ENCODE measurements at places on chromosomes 7 and 10. TPM values are rescaled to one million over a fixed set of nuclear protein-coding genes. Genes with fewer than 3 reads are reported as not detected.

The UNCX gene
- not detected for total RNA-seq

The CYP26C1 gene
- total RNA-seq: 0.31 TPM

The LDB3 gene
- total RNA-seq: 0.36 TPM

The HABP2 gene
- total RNA-seq: not detected

The ZC3HAV1 gene
- 50.7 TPM for total RNA-seq

The EPDR1 gene
- 11.7 TPM for total RNA-seq

The PTTG1IP2 gene
- total RNA-seq: not detected

The SPDYE6 gene
- not detected for total RNA-seq

The LIPF gene
- total RNA-seq: not detected

The GIMAP6 gene
- 47.7 TPM for total RNA-seq

The EMX2 gene
- not detected for total RNA-seq

- no peak for DNase-seq
These were observed 214.9 kb upstream of the TCF7L2 start for GRCh38 chr10:112735041-112735695.

GRCh38 chr10:88253128-88253527, 330.0 kb downstream of the RNLS start:
- DNase-seq: no peak

GRCh38 chr10:73058057-73058591, 38.5 kb downstream of the P4HA1 start:
- DNase-seq: no peak

DNA sequence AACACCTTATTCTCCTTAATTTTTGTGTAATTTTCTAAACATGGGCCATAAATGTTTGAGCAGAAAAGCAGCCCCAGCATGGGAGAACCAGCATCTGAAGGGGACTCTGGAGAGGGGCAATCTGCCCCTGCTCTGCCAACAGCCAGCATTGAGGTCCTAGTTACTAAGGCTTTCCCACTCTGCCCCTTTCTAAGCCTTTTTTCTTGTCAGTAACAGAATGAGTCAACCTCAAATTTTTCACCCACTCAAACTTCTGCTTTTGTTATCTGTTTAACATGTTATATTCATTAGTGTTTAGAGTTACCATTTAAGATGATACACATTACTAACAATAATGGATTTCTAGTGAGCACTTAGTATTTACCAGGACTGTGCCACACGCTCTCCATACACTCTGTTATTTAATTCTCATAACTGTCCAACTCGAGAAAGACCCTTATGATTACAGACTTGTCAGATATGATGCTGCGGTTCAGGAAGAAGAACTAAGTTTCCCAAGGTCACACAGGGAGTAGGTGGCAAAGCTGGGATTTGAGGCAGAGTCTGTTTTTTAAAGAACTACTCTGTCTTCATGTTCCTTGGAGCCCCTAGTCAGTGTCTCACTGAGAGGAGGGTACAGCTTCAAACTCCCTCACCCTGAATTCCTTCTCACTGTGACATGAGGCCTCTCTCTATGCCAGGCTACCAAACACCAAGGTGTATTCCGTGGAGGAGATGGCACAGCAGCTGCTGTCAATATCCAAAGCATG, 19.9 kb upstream of the GPAM start:
- no peak for DNase-seq

DNA sequence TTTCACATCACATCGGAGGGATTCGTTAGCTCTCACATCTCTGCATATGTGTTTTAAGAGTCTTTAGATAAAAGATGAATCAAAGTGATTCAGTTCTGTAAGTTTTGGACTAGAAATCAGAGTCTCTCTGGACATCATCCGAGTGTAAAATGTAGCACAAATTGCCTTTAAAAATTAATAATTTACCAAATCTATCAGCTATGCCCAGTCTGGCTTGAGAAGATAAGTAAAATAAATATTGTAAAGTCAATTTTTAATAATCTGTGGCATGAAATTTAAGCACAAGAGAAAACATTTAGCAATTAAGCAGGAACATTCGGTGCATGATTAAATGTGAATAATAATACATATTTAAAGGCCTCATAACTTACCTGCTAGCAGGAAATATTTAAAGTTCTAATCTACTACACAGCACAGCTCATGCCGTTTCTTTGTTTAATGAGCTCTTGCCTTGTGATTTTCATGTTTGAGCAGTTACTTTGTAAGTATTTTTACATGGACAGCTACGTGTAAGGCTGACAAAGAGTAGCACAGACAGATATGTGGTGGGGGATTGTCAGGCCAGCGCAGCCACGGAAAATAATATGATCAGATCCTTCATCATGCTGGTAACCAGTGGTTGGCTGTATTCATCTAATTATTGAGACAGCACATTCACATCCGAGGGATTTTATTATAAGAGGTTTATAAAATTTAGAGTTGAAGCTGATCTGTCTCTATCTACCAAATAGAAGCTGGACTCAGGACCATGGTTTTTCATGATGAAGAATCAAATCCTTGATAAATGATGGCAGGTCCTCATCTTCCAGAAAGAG, 317.3 kb downstream of the ADARB2 start:
- DNase-seq: no peak

- no peak for DNase-seq
These were observed 6.9 kb downstream of the TMEM60 start for GRCh38 chr7:77791336-77791735.

GRCh38 chr7:136131304-136131630, 154.1 kb upstream of the MTPN start:
- DNase-seq: no peak

GRCh38 chr10:22713853-22714478, 412 bp downstream of the PIP4K2A start:
- DNase-seq: peak; percentile 30

DNA sequence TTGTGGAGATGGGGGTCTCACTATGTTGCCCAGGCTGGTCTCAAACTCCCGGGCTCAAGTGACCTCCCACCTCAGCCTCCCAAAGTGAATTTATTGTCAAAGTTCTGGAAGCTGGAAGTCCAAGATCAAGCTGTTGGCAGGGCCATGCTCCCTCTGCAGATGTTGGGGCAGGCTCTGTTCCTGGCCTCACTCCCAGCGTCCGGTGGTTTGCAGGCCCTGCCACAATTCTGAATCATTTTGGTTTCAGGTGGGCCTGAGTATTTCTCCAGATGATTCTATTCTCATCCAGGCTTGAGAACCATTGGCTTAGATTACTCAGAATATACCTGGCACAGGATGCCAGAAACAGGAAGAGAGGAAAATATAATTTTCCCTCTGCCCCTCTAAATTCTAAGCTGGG, 737.4 kb downstream of the TNS3 start:
- no peak for DNase-seq

DNA sequence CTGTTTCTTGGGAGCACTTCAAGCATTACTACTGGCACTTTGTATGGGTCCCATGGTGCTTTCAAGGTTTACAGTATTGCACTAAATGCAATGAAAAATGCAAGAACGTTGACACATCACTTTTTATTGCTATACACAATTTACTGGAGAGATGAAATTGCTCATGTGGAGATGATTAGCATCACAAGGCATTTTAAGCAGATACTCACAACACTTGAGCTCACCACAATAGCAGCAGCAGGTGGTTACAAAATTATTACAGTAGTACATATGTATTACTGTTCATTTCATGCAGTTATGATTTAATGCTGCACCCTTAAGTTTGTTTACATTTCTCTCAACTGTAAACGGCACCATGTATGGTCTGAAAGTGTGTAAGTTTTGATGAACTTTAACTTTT, 537.7 kb downstream of the GRM8 start:
- no peak for DNase-seq

DNA sequence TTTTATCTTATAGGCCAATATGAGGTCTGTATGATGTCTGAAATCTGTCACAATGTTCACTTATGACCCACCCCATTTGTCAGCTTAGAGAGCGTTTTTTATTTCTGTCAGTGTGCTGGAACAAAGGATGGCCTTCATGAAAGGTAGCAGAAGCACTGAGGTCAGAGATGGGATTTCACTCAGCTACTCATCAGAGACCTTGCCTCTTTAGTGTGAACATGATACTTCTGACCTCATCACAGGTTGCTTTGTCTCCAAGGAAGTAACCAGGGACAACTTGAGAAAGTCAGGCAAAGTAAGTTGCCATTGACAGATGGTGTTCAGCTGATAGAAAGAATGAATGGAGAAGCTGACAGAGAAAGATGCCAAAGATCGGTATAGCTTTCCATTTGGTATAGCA, 16.3 kb downstream of the YAE1 start:
- DNase-seq: no peak

DNA sequence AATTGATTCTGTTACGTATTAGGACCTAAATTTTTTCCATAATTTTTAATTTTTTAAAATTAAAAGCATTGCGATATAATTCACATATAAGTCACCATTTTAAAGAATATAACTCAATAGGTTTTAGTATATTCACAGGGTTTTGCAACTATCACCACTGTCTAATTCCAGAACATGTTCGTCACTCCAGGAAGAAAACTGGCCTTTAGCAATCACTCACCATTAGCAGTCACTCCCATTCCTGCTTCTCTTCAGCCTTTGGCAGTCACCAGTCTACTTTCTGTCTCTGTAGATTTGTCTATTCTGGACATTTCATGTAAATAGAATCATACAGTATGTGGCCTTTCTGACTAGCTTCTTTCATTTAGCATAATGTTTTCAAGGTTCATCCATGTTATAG, 176.5 kb downstream of the EXOC4 start:
- DNase-seq: no peak

DNA sequence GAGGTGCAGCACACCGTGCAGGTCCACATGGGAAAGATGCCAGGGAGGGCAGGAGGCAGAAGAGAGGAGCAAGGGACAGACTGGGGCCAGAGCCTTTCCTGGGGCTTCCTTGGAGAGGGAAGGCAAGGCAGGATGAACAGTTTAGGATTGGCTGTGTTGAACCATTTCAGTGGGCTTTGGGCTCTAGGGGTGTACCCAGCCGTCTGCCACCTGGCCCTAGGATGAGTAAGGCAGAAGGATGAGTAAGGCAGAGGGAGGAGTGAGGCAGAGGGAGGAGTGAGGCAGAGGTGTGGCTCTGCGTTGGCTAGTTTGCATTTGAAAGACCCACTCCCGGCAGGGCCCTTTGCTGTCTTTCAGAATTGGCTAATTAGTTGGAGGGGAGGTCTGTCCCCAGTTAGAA, 31.5 kb upstream of the PRF1 start:
- no peak for DNase-seq

DNA sequence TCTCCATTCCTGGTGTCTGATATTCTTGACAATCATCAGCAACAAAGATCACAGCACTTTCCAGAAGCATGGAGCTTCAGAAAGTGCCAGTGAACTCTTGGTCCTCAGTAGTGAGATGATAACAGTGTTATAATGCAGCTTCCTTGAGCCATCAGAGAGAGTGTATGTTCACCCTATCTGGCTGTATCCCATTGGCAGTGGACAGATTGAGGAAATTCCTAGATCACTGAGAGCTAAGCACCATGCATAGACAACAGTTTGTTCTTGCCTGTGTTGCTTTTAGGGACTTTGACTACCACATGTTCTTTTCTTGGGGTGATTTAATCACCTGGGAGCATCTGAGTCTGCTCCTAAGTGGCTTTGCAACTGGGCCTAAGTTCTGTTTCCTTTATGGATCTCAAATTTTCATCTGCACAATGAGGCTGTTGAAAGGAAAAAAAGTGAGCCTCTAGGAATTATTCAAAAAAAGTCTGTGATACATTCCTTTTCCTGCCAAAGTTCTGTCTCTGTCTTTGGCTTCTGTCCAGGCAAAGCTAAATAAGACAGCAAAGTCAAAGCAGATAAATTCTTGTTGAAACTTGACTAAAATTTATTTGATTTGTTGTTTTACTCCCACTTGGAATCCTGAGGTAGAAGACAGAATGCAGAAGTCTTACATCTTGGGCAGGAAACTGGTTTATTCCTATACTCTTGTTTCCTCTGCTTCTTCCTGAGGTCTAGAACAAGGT, 14.5 kb upstream of the ZNF282 start:
- no peak for DNase-seq

- no peak for DNase-seq
These were observed 561.8 kb downstream of the ATRNL1 start for GRCh38 chr10:115654961-115655360.

DNA sequence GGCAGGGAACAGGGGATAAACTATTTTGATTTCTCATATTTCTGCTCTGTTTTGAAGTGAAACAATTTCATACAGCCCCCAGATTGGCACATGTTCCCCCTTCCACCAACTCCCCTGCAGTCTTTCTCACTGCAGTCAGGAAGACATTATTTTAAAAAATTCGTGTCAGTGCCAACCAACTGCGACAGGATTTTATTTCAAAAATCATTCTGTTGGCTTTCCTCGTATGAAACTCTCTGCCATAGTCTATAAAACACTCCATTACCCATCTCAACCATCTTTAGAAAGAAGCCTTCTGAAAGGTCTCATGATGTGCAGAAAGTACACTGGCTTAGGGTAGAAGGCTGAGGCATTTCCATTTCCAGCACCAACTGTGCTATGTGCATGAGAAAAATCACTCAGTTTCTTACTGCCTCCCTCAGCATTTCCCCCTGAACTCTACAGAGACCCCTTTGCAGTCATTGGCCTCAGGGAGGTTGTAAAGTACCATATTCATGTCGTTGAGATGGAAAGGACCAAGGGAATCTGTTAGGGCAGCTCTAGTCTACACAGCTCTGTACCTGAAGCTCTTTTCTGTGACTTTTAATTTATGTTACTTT, 46.9 kb downstream of the STEAP1B start:
- no peak for DNase-seq

- no peak for DNase-seq
These were observed 45.5 kb upstream of the ZNF716 start for GRCh38 chr7:57404343-57404966.

DNA sequence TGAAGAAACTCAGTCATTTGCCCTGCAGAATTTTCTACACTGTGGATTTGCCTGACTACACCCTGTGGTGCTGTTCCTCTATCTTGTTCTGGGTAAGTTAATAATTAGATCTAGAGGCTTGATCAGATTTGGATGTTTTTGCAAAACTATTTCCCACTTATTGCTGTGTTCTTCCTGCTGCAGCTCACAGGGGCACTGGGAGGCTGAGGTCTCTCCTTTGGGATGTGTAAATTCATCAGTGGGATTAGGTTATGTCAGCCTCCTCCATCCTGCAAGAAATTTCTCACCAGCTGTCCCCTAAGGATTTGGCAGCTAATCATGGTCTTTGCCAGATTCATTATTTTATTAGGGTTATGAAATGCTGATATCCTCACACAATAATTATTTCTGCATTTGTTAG, 148.1 kb upstream of the ZNF32 start:
- DNase-seq: no peak

GRCh38 chr7:158616050-158616449, 28.4 kb upstream of the PTPRN2 start:
- DNase-seq: no peak

DNA sequence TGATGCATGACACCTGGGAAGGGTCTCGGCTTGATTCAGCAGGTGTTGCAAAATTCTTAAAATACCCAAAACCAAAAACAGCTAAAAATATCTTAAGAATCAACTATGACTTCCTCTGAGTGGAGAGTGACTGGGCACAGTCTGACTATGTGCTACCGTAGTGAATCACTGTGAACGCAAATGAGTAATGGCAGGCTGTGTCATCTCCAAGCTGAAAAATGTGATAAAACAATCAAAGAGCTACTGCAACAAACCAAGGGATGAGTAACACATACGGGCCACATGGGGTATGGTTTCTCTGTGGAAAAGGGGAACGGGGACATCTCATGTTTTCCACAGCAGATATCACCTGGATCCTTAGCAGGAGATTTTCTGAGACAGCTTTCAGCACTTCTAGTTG, 127.5 kb downstream of the ABCA13 start:
- no peak for DNase-seq

- DNase-seq: no peak
These were observed 12.0 kb downstream of the TBX20 start for GRCh38 chr7:35241884-35242283.

GRCh38 chr7:3497796-3498195, 196.7 kb downstream of the SDK1 start:
- DNase-seq: no peak
